Activated T-helper 1 cell treated with Interleukin-2 at 50 U/mL for 16 hours (primary cell): ENCODE measurements at places on chromosomes 12 and 14.

DNA sequence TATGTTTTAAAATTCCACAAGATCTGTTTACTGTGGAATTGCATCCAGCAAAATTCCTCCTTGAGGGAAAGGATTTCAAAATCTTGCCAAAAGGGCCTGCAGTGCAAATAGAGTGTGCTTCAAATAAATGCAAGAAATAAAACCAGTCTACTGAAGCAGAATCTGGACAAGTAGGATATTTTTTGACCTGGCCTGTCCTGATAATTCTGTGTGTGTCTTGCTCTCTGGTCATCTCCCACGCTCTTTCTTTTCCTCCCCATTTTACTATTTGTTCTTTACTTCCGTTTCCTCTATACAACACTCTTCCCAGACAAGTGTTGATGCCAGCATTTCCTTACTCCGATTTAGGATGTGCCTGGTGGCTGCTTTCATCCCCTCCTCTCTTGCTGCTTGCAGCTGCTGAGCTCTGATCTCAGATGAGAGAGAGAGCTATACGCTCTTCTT is 115.9 kb downstream of the GPR135 start:
- no peak for DNase-seq

- DNase-seq, result no peak
These were observed 1.0 kb upstream of the CAMKK2 start for GRCh38 chr12:121297435-121297991.

DNA sequence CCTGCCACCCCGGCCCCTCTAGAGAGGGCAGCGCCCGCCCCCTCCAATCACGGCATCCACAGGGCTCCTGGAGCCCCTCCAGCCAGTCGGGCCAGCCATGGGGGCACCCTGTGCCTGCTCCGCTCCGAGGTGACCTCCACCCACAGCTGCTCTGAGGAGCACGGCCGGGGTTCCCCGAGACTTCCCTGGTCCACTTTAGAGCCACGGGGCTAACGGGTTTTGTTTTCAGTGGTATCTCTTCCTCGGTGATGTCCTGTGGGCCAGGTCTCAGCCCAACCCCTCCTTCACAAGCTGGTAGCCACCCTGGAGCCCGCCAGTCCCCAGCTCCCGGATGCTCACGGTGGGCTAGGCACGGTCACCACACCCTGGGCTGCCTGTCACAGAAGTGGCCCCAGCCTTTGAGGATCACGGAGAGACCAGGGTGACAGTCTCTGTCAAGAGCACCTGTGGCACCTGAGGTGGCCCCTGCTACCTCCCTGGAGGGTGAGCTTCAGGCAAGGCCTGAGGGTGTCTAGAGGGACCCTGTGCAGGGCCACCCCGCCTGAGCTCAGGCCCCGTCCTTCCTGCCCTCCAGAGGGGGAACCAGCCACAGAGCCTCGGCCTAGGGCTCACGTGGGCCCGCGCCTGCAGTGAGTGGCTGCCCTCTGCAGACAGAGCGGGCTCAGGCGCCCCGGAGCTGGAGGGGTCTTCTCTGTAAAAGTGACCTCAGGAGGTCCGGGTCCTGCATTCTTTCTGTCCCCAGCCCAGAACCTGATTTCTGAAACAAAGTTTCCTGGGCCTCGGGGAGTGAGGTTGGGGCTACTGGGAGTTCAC is 146.0 kb upstream of the C14orf180 start:
- DNase-seq, result no peak

- DNase-seq, result no peak
These were observed 7.8 kb downstream of the LRRC10 start for GRCh38 chr12:69602954-69603353.

GRCh38 chr12:108750526-108750925 is 19.2 kb upstream of the CORO1C start:
- DNase-seq, result no peak

DNA sequence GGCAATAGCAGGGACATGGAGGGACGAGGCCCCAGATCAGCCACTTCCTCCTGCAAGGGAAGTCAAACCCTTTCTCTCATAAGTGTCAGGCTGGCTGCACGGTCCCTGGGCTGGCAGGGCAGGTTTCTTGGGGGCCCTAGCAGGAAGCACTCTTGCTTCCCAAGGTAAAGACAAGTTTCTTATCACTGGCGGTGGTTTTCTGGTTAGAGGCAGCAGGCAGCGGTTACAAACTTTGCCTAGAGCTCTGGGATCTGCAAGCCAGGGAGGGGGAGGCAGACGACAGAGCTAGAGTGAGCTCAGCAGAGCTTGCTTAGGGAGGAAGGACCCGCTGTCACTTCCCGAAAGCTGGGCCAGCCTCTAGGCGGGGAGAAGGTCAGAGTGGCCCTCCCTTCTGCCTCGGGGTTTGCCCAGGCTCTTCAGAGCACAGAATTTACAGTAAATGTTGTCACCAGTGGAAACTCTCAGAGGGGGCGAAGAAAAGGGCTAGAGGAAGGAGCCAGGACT is 20.4 kb downstream of the BATF start:
- DNase-seq, result peak; percentile 52

DNA sequence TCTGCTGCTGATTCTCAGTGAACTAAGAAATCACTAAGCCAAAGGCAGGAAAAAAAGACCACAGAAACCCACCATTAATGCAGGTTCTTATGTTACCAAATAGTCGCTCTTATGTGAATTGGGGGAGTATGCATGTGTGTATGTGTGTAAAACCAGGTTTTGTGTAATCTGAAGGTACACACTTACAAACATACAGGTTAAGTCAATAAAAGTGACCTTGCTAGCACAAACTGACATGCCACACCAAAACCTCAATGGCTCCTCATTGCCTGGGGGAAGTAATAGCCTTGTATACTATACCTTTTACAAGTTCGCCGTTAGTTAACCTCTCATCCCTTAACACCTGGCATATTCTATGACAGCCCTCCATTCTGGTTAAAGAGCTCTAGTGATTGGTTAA is 29.8 kb upstream of the TMED10 start:
- DNase-seq, result no peak

GRCh38 chr14:29627137-29627536 is 300.5 kb downstream of the PRKD1 start:
- DNase-seq, result no peak

DNA sequence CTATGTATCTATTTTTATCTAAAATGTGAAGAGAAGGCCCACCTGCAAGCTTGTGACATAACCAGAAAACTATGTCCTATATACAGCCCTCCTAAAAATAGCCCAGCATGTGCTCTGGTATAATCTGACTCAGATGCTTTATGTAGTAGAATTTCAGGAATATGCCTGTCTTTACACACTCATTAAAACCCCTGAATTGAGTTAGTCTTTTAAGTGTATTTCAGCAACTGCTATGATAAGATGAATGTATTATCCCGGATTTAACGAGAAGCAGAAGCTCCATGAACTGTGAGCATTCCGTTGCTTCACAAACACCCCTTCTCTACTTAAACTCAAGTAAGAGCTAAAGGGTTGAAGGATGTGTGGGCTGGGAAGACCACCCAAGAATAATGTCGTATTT is 89.9 kb upstream of the PRICKLE1 start:
- no peak for DNase-seq
